Activated CD4-positive, alpha-beta memory T cell treated with anti-CD3 and anti-CD28 coated beads for 36 hours (primary cell): ENCODE measurements at places on chromosomes 6 and 20.

- no peak for DNase-seq
Measured at GRCh38 chr20:32607727-32608663, 22.9 kb upstream of the NOL4L start.

GRCh38 chr6:121106962-121107361 is 227.3 kb downstream of the TBC1D32 start:
- no peak for DNase-seq

DNA sequence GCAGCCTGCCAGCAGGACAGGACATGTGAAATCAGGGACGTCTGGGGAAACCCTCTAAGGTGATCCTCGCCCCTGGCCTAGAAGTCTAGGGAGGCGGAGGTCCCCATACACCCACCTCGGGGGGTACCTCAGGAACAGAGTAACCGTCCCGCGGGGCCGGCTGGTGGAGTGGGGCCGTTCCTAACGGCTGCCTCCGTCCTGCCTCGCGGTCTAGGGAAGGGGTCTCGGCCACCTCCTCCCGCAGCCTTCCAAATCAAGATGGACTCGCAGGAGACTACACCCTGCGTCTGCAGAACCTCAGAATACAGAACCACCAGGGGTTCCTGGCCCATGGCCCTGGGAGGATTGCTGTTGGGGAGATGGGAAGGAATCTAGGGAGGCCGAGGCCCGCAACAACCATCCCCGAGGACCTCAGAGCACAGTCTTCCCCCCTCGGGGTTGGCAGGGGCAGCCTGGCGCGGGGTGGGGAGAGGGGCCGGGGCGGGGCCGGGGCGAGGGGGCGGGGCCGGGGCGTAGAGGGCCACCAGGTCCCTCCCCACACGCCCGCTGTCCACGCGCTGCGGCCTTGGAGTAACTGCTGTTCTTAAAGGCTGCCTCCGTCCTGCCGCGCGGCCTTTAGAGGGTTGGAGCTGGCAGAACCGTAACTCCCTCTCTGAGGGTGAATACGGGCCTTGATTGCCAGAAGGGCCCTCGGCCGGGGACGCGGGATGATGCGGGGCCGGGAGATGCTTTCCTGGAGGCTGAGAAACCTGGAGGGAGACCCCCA is 89.0 kb upstream of the MLN start:
- no peak for DNase-seq

- no peak for DNase-seq
Measured at GRCh38 chr6:168208854-168209253, 110.7 kb downstream of the DACT2 start.

DNA sequence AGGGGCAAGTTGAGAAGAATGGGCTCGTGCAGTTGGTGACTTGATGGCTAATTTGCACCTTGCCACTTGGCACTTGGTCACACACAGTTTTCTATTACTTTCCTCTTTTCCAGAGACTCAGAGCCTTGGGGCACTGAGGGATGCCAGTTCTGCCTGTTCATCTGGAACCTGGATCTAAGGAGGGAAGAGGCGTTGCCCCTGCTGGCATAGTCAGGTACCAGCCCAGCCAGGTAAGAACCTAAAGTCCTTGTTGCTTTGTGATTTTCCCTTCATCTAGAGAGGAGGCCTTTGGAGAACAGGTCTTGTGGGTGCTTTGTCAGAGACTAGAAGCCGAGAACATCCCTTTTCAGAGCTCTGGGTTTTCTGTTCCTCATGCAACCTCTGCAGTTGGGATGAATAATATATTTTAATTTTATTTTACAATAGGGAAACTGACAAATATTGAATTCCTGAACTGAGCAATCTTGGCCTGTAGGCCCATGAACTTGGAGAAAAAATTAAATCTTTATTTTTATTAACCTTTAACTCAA is 11.4 kb downstream of the SYTL3 start:
- DNase-seq, result no peak

DNA sequence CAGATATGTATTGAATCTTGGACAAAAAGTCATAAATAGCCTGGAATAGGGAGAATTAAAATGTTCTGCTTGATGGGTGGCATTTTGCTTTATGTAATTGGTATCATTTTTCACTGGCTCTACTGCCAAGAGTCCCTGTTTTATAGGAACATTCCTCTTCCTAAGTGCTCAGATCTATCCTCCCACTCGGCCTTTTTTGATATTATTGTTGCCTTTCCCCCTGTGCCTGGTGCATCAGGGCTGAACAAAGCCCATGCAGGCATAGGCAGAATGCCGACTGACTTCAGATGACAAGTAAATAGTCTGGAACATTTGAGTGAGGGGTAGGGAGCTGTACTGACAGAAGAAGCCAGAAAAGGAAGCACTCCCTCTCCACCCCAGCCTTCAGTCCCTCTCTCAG is 127.0 kb downstream of the PKHD1 start:
- no peak for DNase-seq

DNA sequence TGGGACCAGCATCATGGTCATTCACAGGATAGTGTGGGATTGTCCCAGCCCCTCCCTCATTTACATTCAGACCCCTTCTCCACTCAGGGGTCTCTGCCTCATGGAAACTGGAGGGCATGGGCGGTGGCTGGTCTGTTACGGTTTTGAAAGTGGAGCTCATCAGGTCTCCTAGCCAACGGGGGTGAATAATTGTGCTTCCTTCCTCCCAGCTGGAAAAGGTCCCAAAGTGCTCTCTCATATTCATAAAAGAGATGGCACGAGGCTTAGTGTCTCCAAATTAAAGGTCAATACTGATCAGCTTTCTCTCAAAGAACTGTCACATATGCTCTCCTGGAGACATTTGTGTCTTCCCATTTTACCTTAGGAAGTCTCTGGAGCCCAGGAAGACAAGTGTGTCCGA is 19.9 kb downstream of the JARID2 start:
- DNase-seq, result no peak

- no peak for DNase-seq
Measured at GRCh38 chr6:83636800-83637199, 72.1 kb downstream of the SNAP91 start.

DNA sequence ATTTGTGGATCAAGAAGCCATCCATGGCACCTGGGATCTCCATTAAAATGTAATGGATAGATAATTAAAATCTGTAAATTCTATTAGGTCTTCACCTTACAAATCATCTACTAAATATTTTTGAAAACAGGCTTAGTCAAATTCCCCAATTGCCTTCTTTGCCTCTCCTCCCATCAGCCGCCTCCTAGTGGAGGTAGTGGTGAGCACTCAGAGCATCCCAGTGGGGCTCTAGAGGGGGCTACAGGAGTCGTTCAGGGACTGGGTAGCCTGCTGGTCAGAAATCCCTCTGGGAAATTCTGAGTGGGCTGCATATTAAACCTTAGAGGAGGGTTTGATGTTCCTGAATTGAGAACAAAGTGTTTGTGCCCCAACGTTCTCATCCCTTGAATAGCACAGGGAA is 20.8 kb upstream of the PAX1 start:
- no peak for DNase-seq

GRCh38 chr6:389622-390021 is 1.9 kb upstream of the IRF4 start:
- peak; percentile 58 for DNase-seq

- DNase-seq, result no peak
Measured at GRCh38 chr6:155055729-155056128, 60.6 kb downstream of the TIAM2 start.

- no peak for DNase-seq
Measured at GRCh38 chr20:64153861-64154589, 10.2 kb upstream of the MYT1 start.

DNA sequence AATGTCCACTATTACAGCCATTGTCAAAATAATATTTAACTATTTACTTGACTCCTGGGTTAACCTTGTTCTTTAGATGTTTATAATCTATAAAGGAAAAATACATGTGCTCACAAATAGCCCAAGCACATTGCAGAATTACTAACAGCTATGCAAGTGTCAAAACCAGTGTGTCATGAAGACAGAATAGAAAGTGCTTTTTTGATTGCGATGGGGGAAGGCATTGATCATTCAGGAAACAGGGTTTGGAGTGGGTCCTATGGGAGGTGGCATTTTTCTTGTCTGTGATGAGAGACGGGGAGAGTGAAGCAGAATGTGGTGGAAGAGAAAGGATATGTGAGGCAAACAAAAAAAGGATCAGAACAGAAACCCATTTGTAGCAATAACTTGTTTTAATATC is 1.0 kb upstream of the AGPAT4 start:
- no peak for DNase-seq

DNA sequence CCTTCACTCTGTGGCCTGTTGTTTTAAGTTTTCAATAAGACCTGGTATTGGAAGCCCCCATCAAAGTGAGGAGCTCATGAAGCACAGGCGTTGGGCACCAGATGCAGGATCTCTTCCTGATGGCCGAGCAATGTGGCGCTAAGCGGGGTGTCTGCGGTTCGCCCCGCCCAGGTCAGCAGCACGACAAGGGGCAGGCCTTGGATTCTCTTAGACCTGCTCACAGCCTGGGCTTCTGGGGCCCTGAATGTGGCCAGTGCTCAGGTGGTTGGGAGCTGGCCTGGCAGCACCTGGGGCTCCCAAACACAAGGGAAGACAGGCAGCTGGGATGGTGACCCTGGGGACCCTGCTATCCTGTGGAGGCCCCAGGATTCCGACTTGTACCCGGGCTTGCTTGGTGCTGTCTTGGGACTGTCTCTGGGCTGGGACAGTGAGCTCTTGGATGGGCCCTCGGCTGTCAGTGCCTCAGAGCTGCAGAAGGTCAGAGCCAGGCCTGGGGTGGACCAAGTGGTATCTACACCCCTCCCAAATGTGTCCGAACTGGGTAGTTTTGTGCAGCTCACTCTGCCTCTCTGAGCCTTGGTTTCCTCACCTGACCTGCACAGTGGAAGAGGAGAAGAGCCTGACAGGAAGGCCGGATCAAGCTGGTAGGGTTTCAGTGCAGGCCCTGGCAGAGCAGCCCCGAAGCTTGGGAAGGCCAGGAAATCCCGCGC is 69.1 kb downstream of the PHACTR3 start:
- no peak for DNase-seq

DNA sequence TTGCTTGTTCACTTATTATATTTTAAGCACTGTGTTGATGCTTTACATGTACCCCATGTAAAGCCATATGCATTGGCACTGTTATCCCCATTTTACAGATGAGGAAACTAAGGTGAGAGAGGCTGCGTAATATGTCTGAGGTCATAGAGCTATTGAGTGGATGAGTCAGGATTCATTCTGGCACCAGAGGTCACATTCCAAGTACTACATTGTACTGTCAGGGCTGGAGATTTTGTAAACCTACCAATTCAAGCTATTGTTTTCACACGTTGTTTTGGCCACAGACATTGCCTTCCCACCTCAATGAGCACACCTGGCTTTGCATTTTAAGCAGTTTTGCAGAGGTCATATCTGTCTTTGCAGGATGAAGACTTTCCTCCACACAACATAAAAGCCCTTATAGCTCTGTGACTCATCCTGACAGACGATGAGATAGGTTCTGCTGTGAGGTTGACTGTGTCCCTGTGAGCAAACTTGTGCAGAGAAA is 33.2 kb downstream of the ANKS1A start:
- DNase-seq, result no peak

- DNase-seq, result no peak
Measured at GRCh38 chr6:108337721-108338120, 42.9 kb downstream of the AFG1L start.

GRCh38 chr6:159494586-159494972 is 198.5 kb downstream of the SOD2 start:
- no peak for DNase-seq

DNA sequence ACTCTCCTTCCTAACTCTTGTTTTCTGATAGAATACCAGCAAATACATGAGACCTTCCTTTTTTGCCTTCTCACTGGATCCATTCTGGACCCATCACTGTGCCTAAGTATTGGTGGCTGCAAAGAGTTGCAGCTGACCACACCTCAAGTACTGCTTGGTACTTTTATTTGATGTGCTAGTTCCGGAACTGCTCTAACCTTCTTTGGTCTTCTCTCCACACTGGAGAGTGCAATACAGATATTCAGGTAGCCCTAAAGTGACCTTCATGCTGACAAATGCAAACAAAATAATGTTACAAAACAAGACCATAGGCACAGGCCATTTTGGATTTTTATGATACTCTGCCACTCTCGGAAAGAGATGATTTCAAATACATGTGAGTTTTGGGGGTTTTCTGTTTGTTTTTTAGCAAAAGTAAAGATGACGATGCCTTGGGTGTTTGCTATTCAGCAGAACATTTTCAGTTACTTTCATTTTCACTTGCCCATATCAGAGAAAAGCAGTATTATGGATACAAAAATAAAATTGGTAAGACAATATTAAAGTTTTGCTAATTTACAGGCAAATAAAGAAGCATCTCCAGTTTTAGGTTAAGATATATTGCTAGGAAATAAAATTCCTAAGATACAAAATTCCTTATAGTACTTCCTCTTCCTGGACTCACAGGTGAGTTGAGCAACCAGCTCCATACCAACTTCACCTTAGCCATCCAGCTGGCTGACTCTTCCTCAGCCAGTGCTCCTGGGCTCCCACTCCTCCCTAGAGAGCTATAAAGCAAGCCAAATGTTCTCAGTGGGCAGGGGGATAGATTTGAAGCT is 42.0 kb downstream of the PTPRK start:
- DNase-seq, result no peak

DNA sequence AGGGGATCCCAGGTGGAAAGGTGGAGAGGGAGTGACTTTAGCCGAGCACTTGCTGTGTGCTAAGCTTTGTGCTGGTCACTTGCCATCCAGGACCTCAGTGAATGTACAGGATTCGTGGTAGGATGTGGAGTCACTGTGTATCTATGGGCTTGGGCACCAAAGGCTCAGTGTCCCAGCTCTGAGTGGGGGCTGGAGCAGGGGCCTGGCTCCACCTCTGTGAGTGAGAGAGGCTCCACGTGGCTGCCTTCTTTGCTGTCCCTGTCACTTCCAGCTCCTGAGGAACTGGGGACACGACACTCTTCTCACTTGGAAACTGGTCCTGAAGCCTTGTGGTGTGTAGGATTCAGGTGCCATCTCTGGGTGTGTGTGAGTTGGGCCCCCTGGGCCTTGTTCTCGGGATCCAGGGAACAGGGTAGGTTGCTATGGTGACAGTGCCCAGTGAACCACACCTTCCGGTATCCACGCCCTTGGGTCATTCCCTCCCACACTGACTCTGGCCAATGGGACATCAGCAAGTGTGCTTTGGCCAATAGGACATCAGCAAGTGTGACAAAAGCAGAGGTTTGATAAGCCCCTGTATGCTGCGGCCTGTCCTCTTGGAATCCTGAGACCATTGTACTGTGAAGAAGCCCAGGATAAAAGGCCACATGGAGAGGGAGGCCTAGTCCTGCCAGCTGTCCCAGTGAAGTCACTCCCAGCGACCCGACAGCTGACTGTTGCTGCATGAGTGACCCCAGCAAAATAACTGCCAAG is 87.7 kb downstream of the CDH22 start:
- DNase-seq, result no peak

GRCh38 chr6:20038410-20039204 is 173.7 kb downstream of the MBOAT1 start:
- DNase-seq, result peak; percentile 10

GRCh38 chr20:57657535-57658446 is 37.6 kb upstream of the ZBP1 start:
- peak; percentile 60 for DNase-seq

DNA sequence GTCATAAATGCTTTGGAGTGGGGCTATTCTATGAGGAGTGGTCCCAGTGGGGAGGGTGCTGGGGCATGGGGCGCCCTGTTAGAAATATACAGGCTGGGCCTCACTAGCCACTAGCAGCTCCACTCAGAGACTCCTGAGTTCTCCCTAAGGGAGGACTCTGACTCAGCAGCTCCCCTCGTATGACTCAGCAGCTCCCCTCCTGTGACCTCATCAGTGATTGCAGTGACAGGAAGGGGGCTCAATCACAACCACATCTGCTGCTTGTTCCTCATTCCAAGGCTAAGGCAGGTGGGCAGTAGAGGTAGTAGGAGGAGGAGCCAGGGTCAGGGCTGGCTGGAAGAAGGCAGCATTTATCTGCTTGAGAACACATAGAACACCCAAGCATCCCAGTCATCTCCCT is 73.7 kb downstream of the PRND start:
- peak; percentile 76 for DNase-seq
